ENCODE measurements at places on chromosomes 2 and 18. TPM values are rescaled to one million over a fixed set of nuclear protein-coding genes. Genes with fewer than 3 reads are reported as not detected.

The CDH19 gene
- total RNA-seq: not detected

The ANTXR1 gene
- total RNA-seq: 0.15 TPM

The SERPINB2 gene
- total RNA-seq: not detected

The C2orf78 gene
- not detected for total RNA-seq

The RND3 gene
- total RNA-seq: not detected

The HNRNPA3 gene
- 295 TPM for total RNA-seq

The C1QL2 gene
- not detected for total RNA-seq

The MOCOS gene
- 0.17 TPM for total RNA-seq

The CRACDL gene
- total RNA-seq: 1.2 TPM

The IL18RAP gene
- 43.4 TPM for total RNA-seq

The B3GNT7 gene
- total RNA-seq: not detected

The GRP gene
- not detected for total RNA-seq

The CNGA3 gene
- not detected for total RNA-seq

The CEP68 gene
- total RNA-seq: 7.9 TPM

The SERPINB11 gene
- not detected for total RNA-seq

The ABHD1 gene
- 0.24 TPM for total RNA-seq

The PER2 gene
- total RNA-seq: 10.7 TPM

The SERPINB4 gene
- total RNA-seq: not detected

The ZNF804A gene
- total RNA-seq: not detected

The HJURP gene
- total RNA-seq: 50.8 TPM

The NT5DC4 gene
- not detected for total RNA-seq

The ZEB2 gene
- total RNA-seq: 9.2 TPM

The CTAGE1 gene
- not detected for total RNA-seq

The FAM124B gene
- total RNA-seq: 0.39 TPM

The CXCR4 gene
- total RNA-seq: 248 TPM

The LRATD1 gene
- not detected for total RNA-seq

The TSGA10 gene
- 5.9 TPM for total RNA-seq

All from T-helper 1 cell treated with Interleukin-12 subunit alpha and Interleukin-12 subunit beta and Interleukin-4 antibody, amounts not matched to agents 30 ng/mL and 1 ng/mL, for 36 hours (primary cell).